ENCODE measurements at places on chromosomes 13 and 19.

DNA sequence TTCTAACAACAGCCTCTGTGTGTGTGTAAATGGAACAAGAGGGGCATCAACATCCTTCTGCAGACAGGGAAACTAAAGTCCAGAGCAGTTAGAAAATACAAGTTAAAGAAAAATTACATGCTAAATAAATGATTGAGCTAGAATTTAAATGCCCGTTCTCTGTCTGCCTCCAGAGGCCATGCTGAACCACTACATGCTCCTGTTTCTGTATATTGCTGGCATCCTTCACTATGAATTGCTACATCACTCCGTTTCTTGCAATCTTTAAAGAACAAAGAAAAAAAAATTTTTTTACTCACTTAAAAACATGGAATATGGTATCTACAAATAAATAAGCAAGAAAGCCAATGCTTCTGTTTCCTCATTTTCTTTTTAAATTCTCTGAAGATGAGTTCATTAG, 47.9 kb downstream of the DCT start:
- DNase-seq: no peak

GRCh38 chr13:48949566-48950500, 25.9 kb upstream of the FNDC3A start:
- DNase-seq: no peak

DNA sequence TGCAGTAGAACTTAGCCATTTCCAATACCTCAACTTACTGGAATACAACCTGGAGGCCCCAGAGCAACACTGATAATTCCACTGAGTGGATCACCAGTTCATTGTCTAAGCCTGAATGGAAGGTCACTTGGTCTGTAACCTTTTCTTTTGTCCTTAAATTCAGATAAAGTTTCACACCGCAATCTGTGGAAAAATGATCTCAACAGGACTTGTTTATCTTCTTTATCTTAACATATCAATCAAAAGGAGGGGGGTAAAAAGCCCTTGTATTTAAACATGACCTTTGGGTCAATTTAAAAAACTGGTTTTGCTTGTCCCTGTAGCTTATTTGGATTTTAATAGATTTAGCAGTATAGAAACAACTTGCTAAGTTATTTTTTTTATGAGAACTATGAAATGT, 21.6 kb downstream of the SAE1 start:
- DNase-seq: no peak

DNA sequence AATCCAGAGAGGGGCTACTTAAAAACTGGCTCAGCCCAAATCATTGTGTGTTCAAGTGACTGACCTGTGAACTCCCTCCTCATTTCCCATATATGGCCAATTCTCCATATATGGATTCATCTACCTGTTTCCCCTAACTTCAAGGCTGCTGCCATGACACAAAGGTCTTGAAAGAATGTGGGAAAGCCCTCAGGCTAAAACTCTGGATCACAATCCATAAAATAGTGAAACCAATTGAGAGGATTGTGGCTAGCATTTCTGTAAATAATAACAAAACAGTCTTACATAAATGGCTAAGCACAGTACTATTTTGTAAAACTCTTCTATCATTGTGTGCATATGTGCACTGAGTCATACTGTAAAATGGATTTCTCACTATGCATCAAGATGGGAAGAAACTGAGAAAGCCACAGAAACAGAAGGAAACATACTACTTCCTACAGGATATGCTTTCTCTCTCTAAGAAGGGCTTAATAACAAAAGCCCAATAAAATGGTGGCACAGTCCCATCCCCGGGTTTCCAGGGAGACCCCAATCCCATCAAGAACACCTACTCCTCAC, 80.5 kb downstream of the FOXO1 start:
- no peak for DNase-seq

DNA sequence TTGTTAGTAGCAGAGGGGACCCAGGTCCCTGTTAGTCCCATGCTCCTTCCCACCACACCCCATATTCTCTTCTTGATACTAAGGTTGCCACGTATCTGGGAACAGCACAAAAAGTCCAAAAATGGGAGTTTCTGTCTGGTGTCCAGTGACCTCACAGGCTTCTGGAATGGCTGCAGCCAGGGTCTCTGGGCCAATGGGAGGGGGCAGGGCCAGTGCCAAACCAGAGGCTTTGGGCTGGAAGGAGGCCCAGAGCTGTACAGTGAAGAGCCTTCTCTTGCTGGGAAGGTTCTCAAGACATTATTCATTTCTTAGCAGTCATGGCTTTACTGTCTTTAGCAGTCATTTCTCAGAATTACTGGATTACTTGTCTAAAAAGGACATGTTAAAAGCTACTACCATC, 119.2 kb downstream of the FRY start:
- DNase-seq: no peak

GRCh38 chr19:10858204-10858828, 10.1 kb downstream of the C19orf38 start:
- no peak for DNase-seq

- DNase-seq: no peak
Observed at GRCh38 chr13:102580552-102581169, 16.1 kb upstream of the TPP2 start.

- no peak for DNase-seq
Observed at GRCh38 chr13:107376341-107377125, 808.6 kb upstream of the ARGLU1 start.

GRCh38 chr19:35907377-35907745, 734 bp downstream of the TYROBP start:
- no peak for DNase-seq

- DNase-seq: peak; percentile 74
Observed at GRCh38 chr19:39402346-39403300, 4.0 kb upstream of the ZFP36 start.

- DNase-seq: no peak
Observed at GRCh38 chr13:28558567-28558966, 63.6 kb upstream of the FLT1 start.

DNA sequence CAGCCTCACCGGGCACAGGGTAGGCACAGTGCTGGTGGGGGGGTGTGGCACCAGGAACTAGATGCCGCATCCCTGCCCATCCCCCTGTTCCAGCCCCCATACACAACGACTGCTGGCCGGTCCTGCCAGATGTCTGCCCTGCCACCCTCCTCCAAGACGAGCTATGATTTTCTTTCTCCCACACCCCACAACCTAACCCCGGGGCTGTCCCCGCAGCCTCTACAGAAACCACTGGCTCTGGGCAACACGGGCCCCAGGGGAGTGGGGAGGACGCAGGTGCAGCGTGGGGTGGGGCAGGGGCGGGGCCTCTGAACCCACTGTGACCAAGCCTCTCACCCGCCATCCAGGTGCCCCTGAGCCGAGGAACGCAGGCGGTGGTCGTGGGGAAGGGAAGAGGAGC, 15.5 kb downstream of the PGLS start:
- no peak for DNase-seq

GRCh38 chr19:48918801-48919247, 14.7 kb upstream of the DHDH start:
- no peak for DNase-seq

DNA sequence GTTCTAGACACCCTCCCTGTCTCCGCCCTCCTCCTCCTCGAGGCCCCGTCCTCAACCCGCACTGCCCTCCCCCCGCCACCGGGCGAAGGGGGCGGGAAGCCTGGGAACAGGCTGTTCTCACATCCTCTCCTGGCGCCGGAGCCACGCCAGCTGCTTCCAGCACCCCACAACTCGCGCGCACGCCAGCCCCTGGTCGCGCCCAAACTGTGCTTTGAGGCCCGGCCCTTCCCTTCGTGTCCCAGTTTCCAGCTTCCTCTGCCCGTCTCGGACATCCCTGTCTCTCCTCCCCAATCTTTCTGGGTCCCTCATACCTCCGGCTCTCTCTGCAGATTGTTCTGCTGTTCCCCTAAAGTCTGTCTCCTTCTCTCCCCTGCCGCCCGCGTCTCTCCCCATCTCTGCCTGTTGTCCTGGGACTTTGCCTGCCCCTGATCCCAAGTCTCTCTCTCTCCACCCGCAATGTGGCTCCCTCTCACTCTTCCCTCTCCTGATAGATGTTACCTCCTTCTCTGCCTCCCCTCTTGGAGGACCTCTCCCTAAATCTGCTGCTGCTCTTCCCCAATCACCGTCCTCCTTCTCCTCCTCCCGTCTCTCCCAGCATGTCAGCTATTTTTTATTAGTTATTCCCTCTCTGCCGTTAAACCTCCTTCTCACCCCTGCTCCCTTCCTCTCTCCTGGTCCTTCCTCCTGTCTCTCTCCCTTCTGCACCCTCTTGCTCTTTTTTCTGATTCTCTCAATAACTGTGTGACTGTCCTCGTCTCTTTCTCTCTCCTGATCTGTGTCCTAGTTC, 14.2 kb downstream of the DPF1 start:
- no peak for DNase-seq

- DNase-seq: no peak
Observed at GRCh38 chr13:47112205-47112902, 215.5 kb upstream of the HTR2A start.

- no peak for DNase-seq
Observed at GRCh38 chr13:45331692-45332035, 9.3 kb downstream of the TPT1 start.

GRCh38 chr13:46160065-46160464, 21.9 kb downstream of the LCP1 start:
- DNase-seq: no peak

GRCh38 chr19:3736106-3736724, 25.3 kb downstream of the APBA3 start:
- DNase-seq: no peak

GRCh38 chr19:47104680-47105079, 8.9 kb downstream of the ZC3H4 start:
- DNase-seq: no peak

- DNase-seq: no peak
Observed at GRCh38 chr13:79796136-79796535, 315.2 kb downstream of the NDFIP2 start.

DNA sequence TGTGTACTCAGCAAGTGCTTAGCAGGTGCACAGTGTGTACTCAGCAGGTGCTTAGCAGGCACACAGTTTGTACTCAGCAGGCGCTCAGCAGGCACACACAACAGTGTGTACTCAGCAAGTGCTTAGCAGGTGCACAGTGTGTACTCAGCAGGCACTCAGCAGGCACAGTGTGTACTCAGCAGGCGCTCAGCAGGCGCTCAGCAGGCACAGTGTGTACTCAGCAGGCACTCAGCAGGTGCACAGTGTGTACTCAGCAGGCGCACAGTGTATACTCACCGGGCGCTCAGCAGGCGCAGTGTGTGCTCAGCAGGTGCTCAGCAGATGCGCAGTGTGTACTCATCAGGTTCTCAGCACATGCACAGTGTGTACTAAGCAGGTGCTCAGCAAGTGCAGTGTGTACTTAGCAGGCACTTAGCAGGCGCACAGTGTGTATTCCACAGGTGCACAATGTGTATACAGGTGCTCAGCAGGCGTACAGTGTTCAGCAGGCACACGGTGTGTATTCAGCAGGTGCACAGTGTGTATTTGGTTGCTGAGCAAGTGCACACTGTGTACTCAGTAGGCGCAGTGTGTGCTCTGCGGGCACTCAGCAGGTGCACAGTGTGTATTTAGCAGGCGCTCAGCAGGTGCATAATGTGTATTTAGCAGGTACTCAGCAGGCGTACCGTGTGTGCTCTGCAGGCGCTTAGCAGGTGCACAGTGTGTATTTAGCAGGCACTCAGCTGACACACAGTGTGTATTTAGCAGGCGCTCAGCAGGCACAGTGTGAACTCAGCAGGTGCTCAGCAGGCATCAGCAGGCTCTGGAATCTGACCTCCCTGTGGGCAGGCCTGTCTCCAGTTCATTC, 15.1 kb downstream of the CRTC1 start:
- no peak for DNase-seq

- no peak for DNase-seq
Observed at GRCh38 chr13:21150013-21150412, 26.3 kb downstream of the SKA3 start.

- DNase-seq: no peak
Observed at GRCh38 chr13:26561651-26562511, 4.4 kb downstream of the WASF3 start.

GRCh38 chr13:43003729-43004128, 11.7 kb upstream of the EPSTI1 start:
- no peak for DNase-seq

GRCh38 chr19:8321986-8322637, 816 bp downstream of the RPS28 start:
- no peak for DNase-seq

GRCh38 chr19:49894011-49894664, 2.5 kb downstream of the IL4I1 start:
- no peak for DNase-seq

DNA sequence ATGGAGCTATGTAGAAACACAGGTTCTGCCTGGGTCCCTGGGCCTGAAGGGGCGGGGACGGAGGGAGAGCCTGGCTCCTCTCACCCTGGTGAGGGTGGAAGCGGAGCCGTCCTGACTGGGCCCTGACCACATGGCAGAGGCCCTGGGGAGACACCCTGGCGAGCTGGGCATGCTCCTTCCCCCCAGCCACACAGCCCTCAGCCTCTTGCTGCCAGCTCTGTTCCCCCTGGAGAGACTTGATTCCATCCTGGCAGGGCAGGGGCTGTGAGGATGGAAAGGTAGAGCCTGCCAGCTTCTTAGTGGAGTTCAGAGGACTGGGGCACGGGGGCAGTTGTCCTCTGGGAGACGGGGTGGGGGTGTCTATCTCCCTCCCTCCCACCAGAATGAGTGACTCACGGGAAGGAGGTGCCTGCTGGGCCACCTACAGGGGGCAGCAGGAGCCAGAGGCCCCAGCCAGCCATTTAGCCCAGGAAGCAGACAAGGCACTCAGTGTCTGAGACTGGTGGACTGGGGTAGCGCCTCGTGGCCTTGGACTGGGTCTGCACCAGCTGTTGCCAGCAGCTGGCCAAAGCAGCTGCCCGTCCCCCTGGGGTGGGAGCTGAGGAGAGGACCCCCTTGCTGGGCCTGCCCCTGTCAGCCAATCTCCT, 22.8 kb upstream of the RNF17 start:
- peak; percentile 21 for DNase-seq

DNA sequence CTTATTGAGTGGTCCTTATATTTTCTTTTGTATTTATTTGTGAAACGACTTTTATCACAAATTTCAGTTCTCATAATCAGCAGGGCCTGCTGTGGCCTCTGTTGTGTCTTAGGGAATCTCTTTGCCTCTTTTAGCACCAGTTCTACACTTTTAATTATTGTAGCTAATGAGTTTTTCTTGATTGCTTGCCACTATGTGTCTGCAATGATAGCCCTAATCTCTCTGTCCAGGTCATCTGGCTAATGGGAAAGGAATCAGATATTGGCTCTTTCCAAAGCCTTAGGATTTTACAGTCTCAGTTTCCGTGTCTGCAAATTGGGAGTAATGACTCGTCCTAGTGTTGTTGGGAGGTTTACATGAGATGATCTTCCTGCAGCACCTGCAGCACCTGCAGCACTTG, 10.2 kb downstream of the WDFY2 start:
- no peak for DNase-seq

- DNase-seq: no peak
Observed at GRCh38 chr13:113595131-113595530, 10.6 kb downstream of the TFDP1 start.

- DNase-seq: no peak
Observed at GRCh38 chr19:5386841-5387240, 46.2 kb upstream of the PTPRS start.

- DNase-seq: no peak
Observed at GRCh38 chr13:46605825-46606554, 53.0 kb downstream of the LRCH1 start.

GRCh38 chr19:31749231-31749630, 400.0 kb upstream of the TSHZ3 start:
- DNase-seq: no peak
